Progenitor cell of endocrine pancreas (in vitro differentiated cells): ENCODE measurements at places on chromosomes 3 and 15. TPM values are rescaled to one million over a fixed set of nuclear protein-coding genes. Genes with fewer than 3 reads are reported as not detected.

DNA sequence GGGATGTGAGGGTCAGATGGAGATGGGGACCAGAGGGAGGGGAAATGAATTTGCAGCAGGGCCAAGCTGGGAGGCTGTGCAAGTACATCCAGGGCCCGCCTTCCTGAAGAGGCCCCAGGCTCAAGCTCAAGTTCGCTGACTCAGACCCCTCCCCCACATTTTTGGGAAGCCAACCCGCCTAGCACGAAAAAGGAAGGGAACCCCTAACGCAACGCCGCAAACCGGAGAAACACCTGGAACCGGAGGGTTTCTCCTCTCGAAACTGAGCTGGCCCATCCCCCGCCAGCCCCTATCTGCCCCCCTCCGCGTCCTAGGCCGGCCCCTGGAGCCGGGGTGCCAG lies 624 bp downstream of the AP3B2 start:
- peaks cover 2% of the 10 kb centered on the region for H3K4me1 ChIP-seq

DNA sequence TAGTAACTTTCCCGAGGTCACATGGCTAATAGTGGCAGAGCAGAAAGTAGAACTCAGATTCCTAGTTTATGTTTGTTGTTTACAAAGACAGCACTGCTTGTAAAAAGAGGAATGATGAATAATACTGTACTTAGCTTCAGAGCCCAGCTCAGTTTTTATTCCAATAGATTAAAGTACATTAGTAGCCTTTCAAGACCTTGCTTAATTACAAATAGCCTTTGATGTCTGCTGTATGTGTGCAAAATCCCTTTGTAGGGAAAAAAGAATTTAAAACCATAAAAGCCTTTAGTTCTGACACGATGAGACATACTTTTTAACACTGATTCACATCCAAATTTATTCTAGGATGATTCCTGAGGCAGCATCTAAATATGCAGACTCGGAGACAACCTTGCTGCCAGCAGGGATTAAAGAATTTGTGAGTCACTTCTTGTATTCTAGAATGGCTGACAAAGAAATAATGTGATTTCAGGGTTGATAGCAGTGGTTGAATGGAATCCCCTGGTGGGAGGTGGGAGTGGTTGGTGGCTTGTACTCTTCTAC lies 324.2 kb upstream of the TGFBR2 start:
- no peak overlapping the region for H3K4me3 ChIP-seq
- H3K4me1 ChIP-seq: no peaks in the 10 kb centered on the region
- H3K27me3 ChIP-seq: no peaks in the 10 kb centered on the region
- no peaks in the 10 kb centered on the region for H3K36me3 ChIP-seq
- no peak for DNase-seq
- H3K27ac ChIP-seq: no peak overlapping the region

DNA sequence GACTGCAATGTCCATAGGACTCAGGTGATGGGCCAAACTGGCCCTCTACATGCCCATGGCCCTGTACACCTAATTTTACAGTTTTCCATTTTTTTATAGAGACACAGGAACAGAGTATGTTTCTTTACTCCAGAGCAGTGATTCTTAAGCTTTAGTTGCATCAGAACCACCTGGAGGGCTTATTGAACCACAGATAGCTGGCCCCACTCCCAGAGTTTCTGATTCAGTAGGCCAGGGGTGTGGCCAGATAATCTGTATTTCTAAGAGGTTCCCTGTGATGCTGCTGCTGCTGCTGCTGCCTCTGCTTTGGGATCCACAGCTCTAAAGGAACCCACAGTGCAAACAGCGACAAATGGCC lies 5.1 kb downstream of the RBP1 start:
- H3K27me3 ChIP-seq: no peaks in the 10 kb centered on the region
- peaks cover 81% of the 10 kb centered on the region for H3K4me1 ChIP-seq
- no peak for DNase-seq
- H3K27ac ChIP-seq: peak overlapping the region; percentile 95
- peaks cover 21% of the 10 kb centered on the region for H3K36me3 ChIP-seq
- H3K4me3 ChIP-seq: peak overlapping the region; percentile 48

DNA sequence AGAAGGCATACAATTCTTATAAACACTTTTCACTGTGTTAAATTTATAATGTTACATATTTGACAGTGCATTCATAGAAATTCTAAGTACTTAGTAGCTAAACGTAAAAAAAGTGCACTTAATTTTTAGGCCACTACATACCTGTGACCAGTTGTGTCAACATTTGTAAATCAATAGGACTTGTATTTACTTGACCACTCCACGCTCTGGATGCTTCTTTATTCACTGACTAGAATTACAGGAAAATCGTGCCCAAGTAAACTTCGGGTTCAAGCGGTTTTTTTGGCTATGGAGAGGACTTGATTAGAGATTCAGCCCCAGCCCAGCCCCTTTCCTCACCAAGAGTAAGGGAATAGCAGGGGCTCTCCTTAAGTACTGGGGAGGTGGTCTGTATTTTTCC lies 21.8 kb downstream of the WDR53 start:
- peaks cover 7% of the 10 kb centered on the region for H3K36me3 ChIP-seq
- H3K27me3 ChIP-seq: peaks cover 2% of the 10 kb centered on the region
- H3K4me3 ChIP-seq: no peak overlapping the region

DNA sequence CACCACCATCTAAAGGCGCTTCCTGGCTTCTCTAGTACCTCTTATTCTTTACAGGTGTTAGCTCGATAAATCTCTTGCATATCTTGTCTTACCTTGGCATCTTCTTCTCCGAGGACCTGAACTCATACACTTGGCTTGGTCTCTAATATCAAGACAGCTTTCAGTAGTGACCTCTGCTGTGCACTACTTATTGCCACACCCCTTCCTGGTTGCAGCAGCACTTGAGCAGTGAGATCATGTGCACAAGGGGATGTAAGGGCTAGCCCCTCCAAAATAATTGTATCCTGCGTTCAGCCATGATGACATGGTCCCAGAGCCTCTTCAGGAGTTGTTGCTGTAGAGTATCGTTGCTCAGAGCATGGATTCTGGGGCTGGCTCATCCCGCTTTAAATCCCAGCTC lies 1.3 kb upstream of the PLA1A start:
- H3K27ac ChIP-seq: no peak overlapping the region
- peaks cover 13% of the 10 kb centered on the region for H3K4me1 ChIP-seq
- no peaks in the 10 kb centered on the region for H3K36me3 ChIP-seq
- H3K4me3 ChIP-seq: no peak overlapping the region
- peaks cover 11% of the 10 kb centered on the region for H3K27me3 ChIP-seq

DNA sequence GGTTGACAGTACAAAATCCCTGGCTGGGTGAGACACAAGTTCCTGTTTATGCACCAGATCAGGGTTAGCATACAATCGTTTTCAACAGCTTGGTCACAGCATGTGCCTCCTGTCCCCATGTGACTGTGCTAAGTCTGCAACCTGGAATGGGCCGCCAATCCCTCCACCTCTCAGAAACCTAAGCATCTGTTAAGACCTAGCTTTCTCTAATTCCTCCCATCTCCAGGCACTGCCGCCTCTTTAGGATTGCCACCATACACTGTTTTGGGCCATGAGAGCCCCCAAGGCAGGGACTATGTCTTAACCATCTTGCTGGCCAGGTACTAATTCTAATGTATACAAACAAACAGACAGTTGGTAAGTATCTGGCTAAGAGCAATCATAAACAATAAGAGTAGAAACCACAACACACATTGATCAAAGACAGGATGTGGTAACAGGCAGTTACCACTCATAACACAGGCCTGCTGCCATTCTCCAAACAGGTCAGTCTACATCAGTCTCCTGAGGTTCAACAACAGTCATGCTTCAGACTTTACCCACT lies 25.6 kb downstream of the SEC22C start:
- H3K4me3 ChIP-seq: no peak overlapping the region
- H3K4me1 ChIP-seq: no peaks in the 10 kb centered on the region
- DNase-seq: no peak
- no peak overlapping the region for H3K27ac ChIP-seq
- H3K36me3 ChIP-seq: peaks cover 21% of the 10 kb centered on the region

- H3K27me3 ChIP-seq: no peaks in the 10 kb centered on the region
- H3K27ac ChIP-seq: no peak overlapping the region
- DNase-seq: no peak
- no peaks in the 10 kb centered on the region for H3K36me3 ChIP-seq
Measured at GRCh38 chr3:101077361-101078011, 84.3 kb upstream of the ABI3BP start.

- H3K4me3 ChIP-seq: no peak overlapping the region
- peaks cover 10% of the 10 kb centered on the region for H3K4me1 ChIP-seq
- H3K36me3 ChIP-seq: peaks cover 2% of the 10 kb centered on the region
- peaks cover 13% of the 10 kb centered on the region for H3K27me3 ChIP-seq
- no peak overlapping the region for H3K27ac ChIP-seq
Measured at GRCh38 chr3:4665197-4665596, 172.0 kb downstream of the ITPR1 start.

DNA sequence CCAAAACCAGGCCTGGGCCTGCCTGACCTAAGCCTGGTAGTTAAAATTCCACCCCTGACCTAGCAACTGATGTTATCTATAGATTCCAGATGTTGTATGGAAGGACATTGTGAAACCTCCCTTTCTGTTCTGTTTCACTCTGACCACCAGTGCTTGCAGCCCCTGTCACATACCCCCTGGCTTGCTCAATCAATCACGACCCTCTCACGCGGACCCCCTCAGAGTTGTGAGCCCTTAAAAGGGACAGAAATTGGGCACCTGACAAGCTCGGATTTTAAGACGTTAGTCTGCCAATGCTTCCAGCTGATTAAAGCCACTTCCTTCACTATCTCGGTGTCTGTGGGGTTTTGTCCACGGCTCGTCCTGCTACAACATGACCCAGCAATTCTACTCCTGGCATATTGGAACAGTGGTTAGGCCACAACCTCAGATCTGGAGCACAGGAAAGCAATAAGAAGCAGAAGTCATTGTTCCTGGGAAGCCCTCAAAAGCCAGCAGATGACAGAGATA lies 36.7 kb upstream of the LHFPL4 start:
- no peak overlapping the region for H3K27ac ChIP-seq
- no peak for DNase-seq
- no peak overlapping the region for H3K4me3 ChIP-seq
- H3K4me1 ChIP-seq: no peaks in the 10 kb centered on the region
- no peaks in the 10 kb centered on the region for H3K36me3 ChIP-seq

GRCh38 chr3:72421786-72422185 lies 426.5 kb downstream of the SHQ1 start:
- no peak overlapping the region for H3K27ac ChIP-seq
- DNase-seq: no peak
- no peak overlapping the region for H3K4me3 ChIP-seq
- H3K4me1 ChIP-seq: peaks cover 15% of the 10 kb centered on the region
- H3K27me3 ChIP-seq: no peaks in the 10 kb centered on the region
- H3K36me3 ChIP-seq: peaks cover 23% of the 10 kb centered on the region

DNA sequence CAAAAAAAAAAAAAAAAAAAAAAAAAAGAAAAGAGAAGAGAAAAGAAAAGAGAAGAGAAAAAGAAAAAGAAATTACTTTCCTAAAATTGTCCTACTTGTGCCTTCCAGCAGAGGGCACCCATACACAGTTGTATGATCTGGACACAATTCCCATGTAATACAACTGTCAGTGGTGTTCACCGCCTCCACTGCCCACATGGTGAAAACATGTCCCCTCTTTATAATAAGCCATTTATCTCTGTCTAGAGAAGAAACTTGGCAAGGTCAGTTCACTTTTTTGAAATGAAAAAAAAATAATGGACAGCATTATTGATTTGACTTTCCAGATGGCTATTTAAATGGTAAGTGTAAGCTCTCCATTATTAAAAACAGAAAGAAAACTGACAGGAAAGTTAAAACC lies 459.4 kb downstream of the GBE1 start:
- H3K27me3 ChIP-seq: peaks cover 5% of the 10 kb centered on the region
- no peak overlapping the region for H3K27ac ChIP-seq

GRCh38 chr3:195107593-195107992 lies 163.4 kb downstream of the XXYLT1 start:
- DNase-seq: no peak
- no peak overlapping the region for H3K27ac ChIP-seq
- H3K4me3 ChIP-seq: no peak overlapping the region
- H3K4me1 ChIP-seq: peaks cover 19% of the 10 kb centered on the region

DNA sequence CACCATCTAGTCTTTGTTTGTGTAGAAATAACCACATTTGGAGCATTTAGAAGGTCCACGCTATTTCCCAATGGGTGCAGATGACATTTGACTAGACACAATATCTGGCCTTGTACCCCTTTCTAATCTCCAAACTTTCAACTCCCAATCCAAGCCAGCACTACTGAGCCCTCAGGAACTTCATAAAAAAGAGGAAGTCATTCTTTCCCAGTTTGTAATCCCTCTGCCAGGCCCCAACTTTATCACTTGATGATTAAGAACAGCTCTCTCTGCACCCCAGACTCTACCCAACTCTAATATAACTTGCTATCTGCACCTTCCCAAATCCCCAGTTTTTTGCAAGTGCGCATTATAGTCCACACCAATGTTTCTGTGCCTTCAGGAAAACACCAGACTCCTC lies 170.2 kb downstream of the KCNMB2 start:
- no peaks in the 10 kb centered on the region for H3K36me3 ChIP-seq
- H3K27ac ChIP-seq: no peak overlapping the region
- no peaks in the 10 kb centered on the region for H3K4me1 ChIP-seq
- no peaks in the 10 kb centered on the region for H3K27me3 ChIP-seq

DNA sequence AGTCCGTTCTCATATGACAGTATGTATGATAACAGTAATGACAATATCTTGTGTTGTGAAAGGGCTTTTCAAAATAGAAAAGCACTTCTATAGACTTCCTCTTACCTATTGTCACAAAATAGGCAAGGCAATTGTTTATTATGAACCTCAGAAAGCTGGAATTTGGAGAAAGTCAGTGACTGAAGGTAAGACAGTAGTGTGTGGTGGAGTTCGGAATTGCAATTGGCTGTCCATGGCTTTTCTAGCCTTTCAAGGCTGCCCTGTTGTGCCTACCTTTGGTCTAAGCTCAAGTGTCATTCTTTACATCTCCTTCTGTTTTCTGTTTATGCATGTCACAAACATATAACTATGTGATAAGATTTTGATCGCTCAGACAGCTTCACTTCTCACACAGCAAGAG lies 219.3 kb upstream of the NR2E3 start:
- no peak for DNase-seq
- no peak overlapping the region for H3K4me3 ChIP-seq
- H3K4me1 ChIP-seq: peaks cover 4% of the 10 kb centered on the region
- H3K27me3 ChIP-seq: peaks cover under 1% of the 10 kb centered on the region
- H3K27ac ChIP-seq: no peak overlapping the region
- no peaks in the 10 kb centered on the region for H3K36me3 ChIP-seq

GRCh38 chr3:98048586-98048985 lies 13.5 kb upstream of the GABRR3 start:
- no peaks in the 10 kb centered on the region for H3K4me1 ChIP-seq
- no peak overlapping the region for H3K27ac ChIP-seq
- no peak overlapping the region for H3K4me3 ChIP-seq
- no peaks in the 10 kb centered on the region for H3K27me3 ChIP-seq
- no peaks in the 10 kb centered on the region for H3K36me3 ChIP-seq

- no peak for DNase-seq
- H3K36me3 ChIP-seq: no peaks in the 10 kb centered on the region
- no peaks in the 10 kb centered on the region for H3K27me3 ChIP-seq
- peak overlapping the region; percentile 14 for H3K4me3 ChIP-seq
- peaks cover 11% of the 10 kb centered on the region for H3K4me1 ChIP-seq
- H3K27ac ChIP-seq: peak overlapping the region; percentile 82
Measured at GRCh38 chr3:110859993-110860392, 211.6 kb upstream of the NECTIN3 start.

- no peak for DNase-seq
- H3K4me3 ChIP-seq: no peak overlapping the region
- no peaks in the 10 kb centered on the region for H3K36me3 ChIP-seq
- no peaks in the 10 kb centered on the region for H3K4me1 ChIP-seq
Measured at GRCh38 chr3:171277456-171278298, 182.5 kb downstream of the TNIK start.

FBN1 gene
- total RNA-seq: 3.3 and 3.9 TPM in 2 replicates

PTH1R gene
- total RNA-seq: 0.26 and 0.40 TPM in 2 replicates

ARPIN gene
- 19.6 and 20.4 TPM in 2 replicates for total RNA-seq

GOLGA6B gene
- not detected in 2 replicates for total RNA-seq

CCDC13 gene
- total RNA-seq: 2.3 and 2.5 TPM in 2 replicates

KIF23 gene
- total RNA-seq: 26.5 and 28.4 TPM in 2 replicates

LRIG1 gene
- 31.4 and 32.4 TPM in 2 replicates for total RNA-seq

SMC4 gene
- 79.1 and 83.2 TPM in 2 replicates for total RNA-seq

WDR53 gene
- total RNA-seq: 13.1 and 15.2 TPM in 2 replicates
